ENCODE measurements at places on chromosomes 16 and 17.
A peak's percentile ranks its signal among the peaks of the same experiment; 100 is the strongest.

DNA sequence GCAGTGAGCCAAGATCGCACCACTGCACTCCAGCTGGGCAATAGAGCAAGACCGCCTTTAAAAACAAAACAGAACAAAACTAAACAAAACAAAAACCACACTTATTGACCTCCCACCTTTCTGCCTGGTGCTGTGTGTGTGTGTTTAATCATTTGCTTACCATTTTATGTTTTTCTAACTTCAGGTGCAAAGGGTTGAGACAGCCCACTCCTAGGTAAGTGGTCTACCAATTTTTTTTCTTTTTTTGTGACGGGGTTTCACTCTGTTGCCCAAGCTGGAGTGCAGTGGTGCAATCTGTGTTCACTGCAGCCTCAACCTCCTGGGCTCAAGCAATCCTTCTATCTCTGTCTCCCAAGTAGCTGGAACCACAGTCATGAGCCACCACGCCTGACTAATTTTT is 65.8 kb downstream of the SALL1 start:
- no peak for DNase-seq

GRCh38 chr17:80940171-80941123 is 51.2 kb upstream of the CHMP6 start:
- DNase-seq = no peak

DNA sequence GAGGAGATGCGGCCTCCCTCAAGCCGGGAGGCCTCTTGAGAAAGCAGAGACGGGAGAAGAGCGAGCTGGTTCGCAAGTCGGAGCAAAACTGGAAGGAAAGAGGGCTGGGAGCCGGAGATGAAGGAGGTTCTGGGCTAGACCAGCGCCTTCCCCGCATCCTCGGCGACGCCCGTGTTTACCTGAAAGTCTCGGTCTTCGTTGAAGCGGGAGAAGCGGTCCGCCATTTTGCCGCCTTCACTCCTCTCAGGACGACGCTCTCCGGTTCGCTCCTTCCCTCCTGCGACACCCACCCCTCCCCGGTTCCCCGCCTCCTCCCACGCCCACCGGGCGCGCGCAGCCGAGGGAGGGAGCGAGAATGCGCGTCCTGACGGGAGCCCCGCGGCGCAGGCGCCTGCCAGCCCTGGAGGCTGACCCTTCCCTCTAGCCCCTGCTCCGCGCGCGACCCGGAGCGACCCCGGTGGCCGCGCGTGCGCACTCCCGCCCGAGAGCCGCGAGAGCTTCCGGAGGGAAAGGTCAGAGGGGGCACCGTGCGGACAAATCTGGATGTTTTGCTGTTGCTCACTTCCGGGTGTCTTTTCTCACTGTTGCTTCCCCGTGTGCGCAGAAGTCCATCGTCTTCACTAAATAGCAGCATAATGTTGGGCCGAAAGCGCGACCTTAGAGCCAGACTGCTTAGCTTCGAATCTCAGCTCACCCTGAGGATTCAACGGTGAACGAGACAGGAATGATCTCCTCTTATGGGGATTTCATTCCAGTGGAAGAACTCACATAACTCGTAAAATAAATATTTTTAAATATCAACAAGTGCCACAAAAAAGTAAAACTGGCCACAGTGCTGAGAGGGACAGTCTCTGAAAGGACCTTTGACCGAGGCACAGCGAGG is at the start of gene GPATCH8:
GPATCH8 (minus strand) TSS at position 260 of the 883 bp plus-strand sequence; CDS start at position 224, 36 bp downstream.
- peak; percentile 69 for DNase-seq

DNA sequence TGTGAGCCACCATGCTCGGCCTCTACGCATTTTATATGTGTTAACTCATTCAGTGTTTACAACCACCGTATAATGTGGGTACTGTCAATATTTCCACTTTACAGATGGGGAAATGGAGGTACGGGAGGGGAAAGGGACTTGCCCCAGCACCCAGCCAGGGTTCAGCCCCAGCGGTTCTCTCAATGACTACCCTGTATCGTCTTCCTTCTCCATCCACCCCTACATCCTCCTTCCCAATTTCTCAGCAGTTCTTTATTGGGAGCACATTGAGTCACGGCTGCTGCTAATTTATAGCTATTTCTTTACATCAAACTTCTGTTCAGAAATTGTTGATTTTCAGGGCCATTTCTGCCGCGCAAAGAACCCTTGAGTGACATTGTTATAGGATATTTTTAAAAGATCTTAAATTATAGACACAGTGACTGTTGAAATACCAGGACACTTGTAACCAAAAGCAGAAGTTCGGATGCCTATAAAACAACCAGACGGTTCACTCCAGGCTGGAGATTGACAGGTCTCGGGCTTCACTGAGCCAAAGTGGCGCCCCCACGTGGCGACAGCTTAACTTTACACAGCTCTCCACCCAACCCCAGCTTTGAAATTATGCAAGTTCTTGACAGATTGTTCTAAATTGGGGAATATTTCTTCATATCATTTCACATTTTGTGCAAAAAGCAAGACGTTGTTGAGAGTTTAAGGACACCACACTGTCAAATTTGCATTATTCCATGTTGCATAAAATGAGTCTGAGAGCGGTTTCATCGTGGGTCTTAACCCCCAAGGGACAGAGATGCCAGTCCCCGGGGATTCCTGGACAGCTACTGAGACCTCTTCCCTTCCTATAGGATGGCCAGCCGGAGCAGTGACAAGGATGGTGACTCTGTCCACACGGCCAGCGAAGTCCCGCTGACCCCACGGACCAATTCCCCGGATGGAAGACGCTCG is 11.8 kb downstream of the SYT17 start:
- DNase-seq = peak; percentile 45

GRCh38 chr16:17481736-17482135 is 11.0 kb upstream of the XYLT1 start:
- peak; percentile 18 for DNase-seq

- DNase-seq = no peak
Measured at GRCh38 chr17:82297280-82297713, 20.1 kb downstream of the CD7 start.

GRCh38 chr17:60398227-60398959 is 6.5 kb upstream of the USP32 start:
- DNase-seq = no peak

DNA sequence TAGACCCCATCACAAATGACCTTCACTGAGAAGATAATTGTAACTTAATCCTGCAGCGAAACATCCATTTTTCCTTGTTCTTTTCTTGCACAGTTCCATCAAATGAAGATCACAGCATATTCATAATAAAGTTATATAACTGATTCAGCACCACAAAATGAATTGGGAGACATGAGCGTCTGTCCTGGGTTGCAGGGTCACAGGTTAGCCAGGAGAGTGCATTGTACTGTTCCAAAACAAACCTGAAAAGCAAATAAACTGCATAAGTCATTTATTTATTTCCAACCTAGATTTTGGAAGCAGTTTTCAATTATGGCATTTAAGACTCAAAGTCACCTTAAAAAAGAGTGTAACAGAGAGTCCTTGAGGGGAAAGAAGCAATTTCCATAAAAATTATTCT is 18.6 kb upstream of the INTS2 start:
- peak; percentile 64 for DNase-seq

DNA sequence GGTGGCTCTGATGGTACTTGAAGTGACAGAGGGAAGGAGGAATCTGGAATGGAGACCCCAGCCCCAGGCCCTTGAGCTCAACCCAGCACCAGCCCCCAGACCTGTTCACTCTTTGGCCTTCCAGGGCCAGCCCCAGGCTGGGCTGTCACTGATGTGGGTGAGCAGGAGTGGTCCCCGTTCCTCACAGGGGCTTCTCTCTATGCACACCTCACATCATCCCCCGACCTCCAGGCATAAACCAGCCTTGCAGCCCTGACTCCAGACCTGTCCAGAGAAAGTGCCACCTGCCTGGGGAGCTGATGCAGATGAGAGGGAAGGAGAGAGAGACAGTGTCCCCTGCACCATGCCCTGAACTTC is 182.6 kb upstream of the SDK2 start:
- DNase-seq = no peak

- DNase-seq = no peak
Measured at GRCh38 chr17:48057626-48058025, 9.5 kb downstream of the NFE2L1 start.

DNA sequence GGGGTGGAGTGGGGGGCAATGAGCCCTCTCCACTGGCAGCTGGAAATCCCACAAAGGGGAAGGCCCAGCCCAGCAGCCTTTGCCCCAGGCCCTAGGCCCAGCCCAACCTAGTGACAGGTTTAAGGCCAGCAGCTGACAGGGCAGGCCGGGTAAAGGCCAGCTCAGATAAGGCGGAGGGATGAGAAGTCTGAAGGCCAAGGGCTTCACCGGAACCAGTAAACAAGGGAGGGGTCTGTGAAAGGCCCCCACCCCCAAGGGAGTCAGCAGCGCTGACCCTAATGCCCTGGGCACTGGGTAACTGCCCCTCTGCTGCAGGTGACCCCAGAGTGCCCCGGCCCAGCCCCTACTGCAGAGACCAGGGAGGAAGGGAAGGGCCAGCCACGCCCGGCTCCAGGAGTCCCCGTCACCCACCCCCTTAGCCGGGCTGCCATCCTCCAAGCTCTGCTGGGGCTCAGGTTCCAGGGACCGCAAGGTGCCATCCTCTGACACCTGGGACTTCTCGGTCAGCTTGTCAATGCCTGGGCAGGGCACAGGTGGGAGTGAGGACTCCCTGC is 17.5 kb downstream of the OTOP3 start:
- DNase-seq = no peak

- DNase-seq = no peak
Measured at GRCh38 chr16:80971819-80972218, 34.9 kb downstream of the CMC2 start.

DNA sequence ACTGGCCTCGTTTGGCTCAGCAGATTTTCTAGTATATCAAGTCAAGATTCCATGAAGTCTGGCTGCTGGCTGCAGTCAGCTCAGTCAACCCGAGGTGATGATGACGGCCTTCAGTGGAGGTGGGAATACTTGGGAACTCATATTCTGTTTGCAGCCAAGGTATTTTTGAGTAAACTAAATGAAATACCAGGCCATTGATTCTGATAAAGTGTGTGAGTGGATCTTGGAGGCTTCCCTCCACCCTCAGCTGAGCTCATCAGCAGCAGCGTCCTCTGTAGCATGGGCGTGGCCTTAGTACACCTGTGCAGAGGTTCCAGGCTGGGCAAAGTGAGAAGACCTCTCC is 22.0 kb upstream of the TACO1 start:
- DNase-seq = no peak

DNA sequence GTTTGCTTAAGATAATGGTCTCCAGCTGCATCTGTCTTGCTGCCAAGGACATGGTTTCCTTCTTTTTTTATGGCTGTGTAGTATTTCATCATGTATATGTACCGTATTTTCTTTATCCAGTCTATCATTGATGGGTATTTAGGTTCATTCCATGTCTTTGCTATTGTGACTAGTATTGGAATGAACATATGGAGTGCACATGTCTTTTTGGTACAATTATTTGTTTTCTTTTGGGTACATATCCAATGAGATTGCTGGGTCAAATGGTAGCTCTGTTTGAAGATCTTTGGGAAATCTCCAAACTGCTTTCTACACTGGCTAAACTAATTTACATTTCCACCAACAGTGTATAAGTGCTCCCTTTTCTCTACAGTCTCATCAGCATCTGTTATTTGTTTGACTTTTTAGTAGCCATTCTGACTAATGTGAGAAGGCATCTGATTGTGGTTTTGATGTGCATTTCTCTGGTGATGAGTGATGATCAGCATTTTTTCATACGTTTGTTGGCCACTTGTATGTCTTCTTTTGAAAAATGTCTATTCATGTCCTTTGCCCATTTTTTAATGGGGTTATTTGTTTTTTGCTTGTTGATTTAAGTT is 66.2 kb downstream of the TNFRSF13B start:
- DNase-seq = no peak

DNA sequence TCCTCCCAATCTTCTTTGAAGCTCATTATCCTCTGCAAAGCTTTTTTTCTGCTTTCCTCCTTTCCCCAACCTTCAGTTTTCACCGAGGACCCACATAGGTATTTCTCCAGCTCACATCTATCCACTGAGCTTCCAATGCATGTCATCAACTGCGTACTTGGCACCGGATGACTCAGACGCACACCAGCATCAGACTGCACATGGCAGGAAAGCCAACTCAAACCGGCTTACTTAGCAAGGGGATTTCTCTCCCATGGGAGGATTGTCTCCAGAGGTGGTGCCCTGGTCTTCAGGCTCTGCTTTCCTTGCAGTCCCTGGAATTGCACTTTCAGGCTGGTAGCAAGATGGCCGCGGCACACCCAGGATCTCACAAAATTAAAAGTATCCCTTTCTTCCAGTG is 1.7 kb upstream of the AKTIP start:
- no peak for DNase-seq

DNA sequence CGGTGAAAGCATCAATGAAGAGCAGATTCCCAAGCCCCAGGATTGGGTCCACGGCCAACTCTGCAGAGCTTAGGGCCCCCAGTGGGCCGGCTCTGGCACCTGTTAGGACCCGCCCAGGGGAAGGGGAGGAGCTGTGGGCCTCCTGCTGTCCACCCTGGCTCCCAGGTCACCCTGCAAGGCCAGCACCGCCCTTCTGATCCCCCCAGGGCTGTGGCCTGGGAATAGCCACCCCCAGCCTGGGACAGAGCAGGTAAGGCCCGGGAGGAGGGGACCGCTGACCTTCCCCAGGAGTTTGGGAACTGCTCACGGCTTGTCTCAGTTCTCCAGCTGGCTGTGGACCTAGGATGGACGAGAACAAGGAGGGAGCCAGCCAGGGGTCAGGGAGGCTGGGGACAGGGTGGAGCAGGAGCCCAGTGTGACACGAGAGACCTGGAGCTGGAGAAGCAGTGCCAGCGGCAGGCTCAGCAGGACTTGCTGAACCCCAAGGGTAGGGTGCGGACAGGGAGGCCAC is 39.3 kb upstream of the SLC38A10 start:
- DNase-seq = no peak

GRCh38 chr17:83042522-83043158 is 36.8 kb upstream of the METRNL start:
- no peak for DNase-seq

GRCh38 chr17:66233023-66233753 is 4.0 kb upstream of the APOH start:
- no peak for DNase-seq

GRCh38 chr16:23700509-23700908 is 12.5 kb downstream of the ERN2 start:
- no peak for DNase-seq

- DNase-seq = no peak
Measured at GRCh38 chr17:19372866-19373504, 5.3 kb upstream of the MAPK7 start.

GRCh38 chr17:7173687-7174602 is 5.2 kb downstream of the ASGR1 start:
- no peak for DNase-seq

- no peak for DNase-seq
Measured at GRCh38 chr16:6146874-6147425, 1049.4 kb upstream of the EEF2KMT start.

- no peak for DNase-seq
Measured at GRCh38 chr16:51532551-51532950, 381.5 kb upstream of the SALL1 start.
